CD4-positive, CD25-positive, alpha-beta regulatory T cell (primary cell): ENCODE measurements at places on chromosomes 2 and 18. TPM values are rescaled to one million over a fixed set of nuclear protein-coding genes. Genes with fewer than 3 reads are reported as not detected.

The APLF gene
- 3.9 TPM for total RNA-seq

The NR4A2 gene
- 398 TPM for total RNA-seq

The FAHD2B gene
- total RNA-seq: 22.9 TPM

- DNase-seq: peak; percentile 84
Measured at GRCh38 chr2:112187805-112188596, 49.8 kb downstream of the FBLN7 start.

DNA sequence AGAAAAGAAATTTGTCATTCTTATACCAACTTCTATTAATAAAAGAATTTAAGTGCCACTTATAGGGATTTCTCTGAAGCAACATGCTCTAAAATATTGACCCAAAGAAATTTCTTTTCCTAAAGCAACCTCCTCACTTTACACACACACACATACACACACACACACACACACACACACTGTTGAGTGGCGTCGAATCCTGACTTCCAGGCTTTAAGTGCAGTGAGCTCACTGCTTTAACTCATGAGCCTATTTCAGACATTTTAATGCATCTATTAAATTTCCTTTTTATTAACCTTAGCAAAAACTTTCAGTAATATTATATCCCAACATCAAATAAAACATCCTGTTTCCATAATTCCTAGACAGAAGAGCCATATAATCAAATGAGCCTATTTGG lies 229.1 kb upstream of the ACVR2A start:
- no peak for DNase-seq

DNA sequence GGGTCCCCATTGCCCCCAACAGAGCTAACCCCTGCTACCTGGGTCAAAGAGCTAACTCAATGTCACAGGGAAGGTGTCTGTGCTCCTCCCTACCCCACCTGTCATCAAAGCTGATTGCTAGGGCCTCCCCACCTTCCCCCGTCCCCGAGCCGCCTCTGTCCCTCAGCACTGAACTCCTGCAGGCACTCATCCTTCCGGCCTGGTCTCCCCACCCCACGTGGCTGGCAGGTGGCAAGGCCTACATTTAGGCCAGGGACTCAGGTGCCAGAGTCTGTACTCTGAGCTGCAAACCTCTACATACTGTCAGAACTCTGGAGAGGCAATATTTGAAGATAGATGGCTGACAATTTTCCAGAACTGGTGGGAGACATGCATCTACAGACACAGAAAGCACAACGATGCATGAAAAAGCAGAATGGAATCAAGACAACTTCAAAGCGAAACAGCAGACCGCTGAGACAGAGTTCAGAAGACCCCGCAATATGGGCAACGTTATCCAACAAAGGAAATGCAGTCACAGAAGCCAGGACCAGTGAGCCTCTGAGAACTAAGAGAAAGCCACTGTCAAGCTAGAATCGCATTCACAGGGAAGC lies 195.8 kb downstream of the HDAC4 start:
- DNase-seq: no peak

DNA sequence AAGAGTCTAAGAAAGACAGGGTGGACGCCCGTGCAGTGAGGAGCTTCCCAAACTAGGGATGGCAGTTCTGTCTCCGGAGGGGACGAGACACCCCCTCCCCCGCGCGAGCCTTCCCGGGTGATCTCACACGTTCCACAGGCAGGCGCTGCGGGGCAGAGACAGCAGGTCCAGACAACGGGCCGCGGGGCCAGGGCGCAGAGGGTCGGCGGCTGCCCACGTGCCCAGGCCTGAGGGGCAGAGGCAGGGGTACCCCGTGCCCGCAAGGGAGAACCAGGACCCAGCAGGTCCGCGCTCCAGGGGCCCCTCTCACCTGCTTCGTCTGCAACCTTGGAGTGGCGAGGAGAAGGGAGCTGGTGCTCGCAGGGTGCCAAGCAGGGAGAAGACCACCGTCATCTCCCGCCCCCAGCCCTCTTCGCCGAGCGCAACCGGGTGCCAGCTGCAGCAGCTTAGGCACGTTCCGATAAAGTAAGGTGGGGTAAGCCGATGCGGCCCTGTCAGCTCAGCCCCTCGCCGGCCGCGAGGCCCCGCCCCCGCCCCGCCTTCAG lies at the start of gene GPR155:
Gene GPR155 (minus strand): TSS at position 467 of the 545 bp plus-strand sequence. CDS start 5,073 bp downstream, outside the sequence.
- DNase-seq: peak; percentile 41

- DNase-seq: no peak
Measured at GRCh38 chr2:29447513-29447912, 332.3 kb downstream of the CLIP4 start.
